ENCODE measurements at places on chromosomes 16 and 17.

DNA sequence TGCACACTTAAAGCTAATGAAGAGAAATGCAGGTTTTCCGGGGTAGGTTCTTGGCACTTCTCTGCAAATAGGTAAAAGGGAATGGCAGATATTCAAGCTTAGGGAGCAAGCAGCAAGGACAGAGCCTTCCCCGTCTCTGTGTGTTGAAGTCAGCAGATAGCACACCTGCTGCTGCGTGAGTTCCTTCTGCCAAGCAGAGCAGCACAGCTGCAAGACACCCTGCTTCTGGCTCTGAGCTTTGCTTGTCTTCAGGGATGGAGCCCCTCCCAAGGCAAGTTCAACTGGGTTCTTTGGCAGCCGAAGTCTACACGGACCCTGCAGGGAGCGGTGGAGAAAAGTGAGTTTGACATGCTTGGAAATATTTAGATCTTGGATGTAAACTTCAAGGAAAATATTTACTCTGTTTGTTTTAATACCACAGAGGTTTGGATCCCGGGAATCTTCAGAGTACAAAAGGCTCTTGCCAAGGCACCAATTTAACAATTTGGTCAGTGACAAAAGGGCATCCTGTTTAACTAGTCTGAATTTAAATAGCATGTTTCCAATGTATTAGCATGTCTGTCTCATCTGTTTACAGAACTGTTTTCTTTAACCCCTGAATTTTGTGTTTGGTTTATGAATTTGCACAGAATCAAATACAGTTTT lies 113.4 kb upstream of the KCNJ16 start:
- no peak for DNase-seq

DNA sequence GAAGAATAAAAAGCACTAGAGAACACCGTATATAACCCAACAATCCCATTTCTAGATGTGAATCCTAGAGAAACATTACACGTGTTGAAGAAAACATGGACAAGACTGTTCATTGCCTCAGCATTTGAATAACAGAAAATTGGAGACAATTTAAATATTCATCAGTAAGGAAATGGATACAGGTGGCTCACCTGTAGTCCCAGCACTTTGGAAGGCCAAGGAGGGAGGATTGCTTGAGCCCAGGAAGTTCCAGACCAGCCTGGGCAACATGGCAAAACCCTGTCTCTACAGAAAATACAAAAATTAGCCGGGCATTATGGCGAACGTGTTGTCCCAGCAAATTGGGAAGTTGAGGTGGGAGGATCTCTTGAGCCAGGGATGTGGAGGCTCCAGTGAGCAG lies 2.7 kb upstream of the ATAD5 start:
- DNase-seq, result no peak

- no peak for DNase-seq
These were observed 3.7 kb downstream of the VEZF1 start for GRCh38 chr17:57984261-57984890.

- DNase-seq, result no peak
These were observed at the start of gene KRT13 for GRCh38 chr17:41505007-41505808. TSS of gene KRT13 (minus strand) at chr17:41505612. CDS start at chr17:41505550, 62 bp downstream.

DNA sequence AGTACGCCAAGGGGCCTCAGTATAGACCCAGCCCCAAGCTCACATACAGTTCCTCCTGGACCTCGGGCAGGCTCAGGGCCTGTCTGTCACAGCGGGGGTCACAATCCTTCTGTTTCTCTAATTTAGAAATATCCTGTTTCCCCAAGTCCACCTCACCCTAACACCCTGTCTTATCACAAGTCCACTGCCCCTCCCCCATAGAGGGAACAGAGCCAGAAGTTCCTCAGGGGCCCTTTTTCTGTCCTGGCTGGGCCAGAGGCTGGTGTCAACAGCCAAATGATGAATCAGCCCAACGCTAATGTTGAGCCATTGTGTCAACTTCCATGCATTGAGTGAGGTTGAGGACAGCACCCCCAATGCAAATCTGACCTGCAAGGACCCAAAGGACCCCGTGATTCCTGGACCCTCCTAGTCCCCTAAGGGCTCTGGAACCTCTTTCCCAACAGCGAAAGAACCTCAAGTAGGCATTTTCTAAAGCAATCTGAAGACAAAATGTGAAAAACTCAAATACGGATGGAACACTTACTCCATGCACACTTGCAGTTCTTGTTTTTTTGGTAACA lies 58.6 kb downstream of the PECAM1 start:
- no peak for DNase-seq

GRCh38 chr17:50954641-50955121 lies 88.5 kb upstream of the TOB1 start:
- no peak for DNase-seq

- no peak for DNase-seq
These were observed 6.8 kb downstream of the ATXN1L start for GRCh38 chr16:71852561-71852960.

DNA sequence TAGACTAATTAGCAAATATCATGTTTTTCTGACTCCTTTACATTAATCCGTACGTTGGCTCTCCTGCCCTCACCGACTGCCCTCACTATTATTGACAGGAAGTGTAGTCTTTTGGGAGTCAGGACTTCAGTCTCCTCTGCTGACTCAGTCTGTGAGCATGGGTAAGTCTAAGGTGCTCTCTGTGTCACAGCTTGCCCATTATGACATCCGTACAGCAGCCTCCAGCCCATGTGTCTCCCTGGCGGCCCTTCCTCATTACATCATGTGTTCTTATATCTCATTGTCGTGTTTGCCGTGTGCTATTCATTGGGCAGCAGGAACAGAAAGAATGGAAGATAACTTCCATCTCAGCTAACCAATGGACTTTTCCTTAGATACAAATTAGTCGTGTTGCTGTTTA lies 77.5 kb downstream of the MRTFB start:
- DNase-seq, result no peak

- DNase-seq, result no peak
These were observed 80.7 kb downstream of the PLD6 start for GRCh38 chr17:17125136-17126084.

DNA sequence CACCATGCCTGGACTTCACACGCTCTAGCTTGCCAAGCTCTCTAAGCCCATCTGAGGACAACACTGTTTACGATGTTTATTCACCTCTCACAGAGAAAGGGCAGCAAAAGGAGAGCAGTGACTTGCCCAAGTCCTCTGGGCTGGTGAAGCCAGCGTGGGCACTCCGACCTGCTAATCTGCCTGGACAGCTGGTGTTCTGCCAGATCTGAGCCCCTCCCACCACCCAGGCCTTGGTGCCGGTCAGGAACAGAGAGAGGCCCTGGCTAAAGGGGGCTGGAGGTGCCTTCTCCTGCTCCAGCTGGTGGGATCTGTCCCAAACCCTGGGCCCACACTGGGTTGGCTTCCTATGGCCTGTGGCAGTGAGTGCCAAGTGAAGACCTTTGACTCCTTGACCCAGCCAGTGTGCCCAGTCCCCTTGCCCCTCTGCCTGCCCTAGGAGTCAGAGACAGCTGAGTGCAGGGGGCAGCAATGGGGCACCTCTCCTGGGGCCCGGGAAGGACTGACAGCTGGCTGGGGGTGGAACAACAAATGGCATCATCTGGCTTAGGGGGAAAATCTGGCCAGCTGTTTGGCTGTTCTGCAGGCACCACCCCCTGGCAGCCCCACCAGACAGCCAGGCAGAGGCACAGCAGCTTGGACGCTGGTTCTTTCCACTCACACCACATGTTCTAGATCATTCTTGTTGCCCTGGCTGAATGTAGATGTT lies 1.8 kb upstream of the SLC4A1 start:
- no peak for DNase-seq

GRCh38 chr16:75452464-75453190 lies 11.9 kb downstream of the TMEM170A start:
- no peak for DNase-seq

DNA sequence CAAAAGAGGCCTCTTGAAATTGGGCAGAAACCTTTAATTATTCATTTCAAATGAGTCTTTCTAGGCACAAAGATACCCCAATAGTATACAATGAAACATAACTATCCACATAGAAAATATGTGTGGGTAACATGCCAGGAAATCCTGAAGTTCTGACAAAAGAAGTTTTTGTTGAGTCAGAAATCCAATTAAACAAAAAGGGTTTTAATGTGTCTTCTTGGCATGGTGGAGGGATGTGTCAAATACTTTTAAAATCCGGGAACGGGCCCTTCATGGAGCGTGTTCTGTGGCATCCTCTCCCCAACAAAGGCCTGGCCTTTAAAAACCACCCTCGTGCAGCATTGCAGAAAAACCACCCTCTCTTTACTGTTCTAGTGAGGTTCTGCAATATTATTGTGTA lies 14.2 kb downstream of the CDRT4 start:
- DNase-seq, result no peak

- no peak for DNase-seq
These were observed 113.0 kb downstream of the COPRS start for GRCh38 chr17:31745964-31746600.

DNA sequence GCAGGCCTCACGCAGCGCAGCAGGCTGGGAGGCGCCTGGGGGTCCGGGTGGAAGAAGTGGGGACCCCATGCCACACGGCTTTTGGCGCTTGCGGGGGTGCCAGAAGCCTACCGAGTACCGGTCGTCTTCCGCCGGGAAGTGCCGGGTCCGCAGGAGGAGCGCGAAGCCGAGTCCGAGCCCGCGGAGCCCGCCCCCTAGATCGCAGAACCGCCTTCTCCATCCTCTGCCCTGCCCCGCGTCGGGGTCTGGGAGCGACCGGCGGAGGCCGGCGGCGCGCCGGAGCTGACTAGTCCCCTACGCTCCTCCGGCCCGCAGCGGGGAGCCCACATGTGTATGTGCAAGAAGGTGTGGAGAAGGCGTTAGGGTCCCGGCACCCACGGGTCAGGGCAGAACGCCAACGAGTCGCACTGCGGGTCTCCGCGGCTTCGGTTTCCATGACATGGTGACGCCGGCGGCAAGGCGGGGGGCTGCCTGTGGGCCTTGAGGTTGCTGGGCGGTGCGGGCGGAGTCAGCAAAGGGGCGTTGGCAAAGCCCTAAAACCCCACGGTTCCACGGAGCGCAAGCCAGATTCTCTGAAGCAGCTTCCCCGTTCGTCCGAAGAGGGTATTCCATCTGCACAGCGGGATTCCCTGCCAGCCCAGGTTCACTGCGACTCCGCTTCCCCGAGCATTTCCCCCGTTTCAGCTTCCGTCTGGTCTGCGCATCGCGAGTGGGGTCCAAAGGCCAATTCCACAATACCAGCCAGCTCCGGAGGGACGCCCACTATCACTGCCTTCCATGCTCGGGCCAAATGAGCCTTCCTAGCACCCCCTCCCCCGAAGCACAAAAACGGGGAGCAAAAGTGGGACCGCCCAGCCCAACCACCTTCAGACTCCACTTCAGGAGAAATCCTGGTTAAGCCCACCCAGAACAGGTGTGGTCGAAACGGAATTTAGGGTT lies 2.3 kb upstream of the LHX1 start:
- DNase-seq, result no peak

DNA sequence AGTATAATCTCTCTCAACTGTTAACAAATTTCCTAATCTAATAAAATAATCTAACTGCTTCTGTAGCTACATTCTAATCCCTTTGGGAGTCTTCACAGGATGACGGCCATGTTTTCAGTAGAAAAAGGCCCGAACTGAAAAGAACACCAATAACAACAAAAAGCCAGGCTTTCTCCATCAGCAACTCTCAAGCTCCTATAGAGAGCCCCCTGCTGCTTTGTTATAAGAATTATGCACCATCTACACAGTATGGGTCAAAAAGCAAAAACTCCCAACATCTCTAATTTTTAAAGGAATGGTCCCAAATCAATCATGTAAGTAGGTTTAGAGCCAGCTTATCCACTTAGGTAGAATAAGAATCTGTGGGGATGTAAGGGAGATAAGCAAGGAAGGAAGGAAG lies 163.6 kb upstream of the C17orf78 start:
- no peak for DNase-seq

GRCh38 chr16:72609933-72610332 lies 438.0 kb upstream of the PMFBP1 start:
- DNase-seq, result no peak

- DNase-seq, result no peak
These were observed 20.8 kb upstream of the PEMT start for GRCh38 chr17:17612085-17613022.

Measured in activated T-cell treated with anti-CD3 and anti-CD28 coated beads for 4 hours (primary cell).